ENCODE measurements at places on chromosomes 4 and X.

DNA sequence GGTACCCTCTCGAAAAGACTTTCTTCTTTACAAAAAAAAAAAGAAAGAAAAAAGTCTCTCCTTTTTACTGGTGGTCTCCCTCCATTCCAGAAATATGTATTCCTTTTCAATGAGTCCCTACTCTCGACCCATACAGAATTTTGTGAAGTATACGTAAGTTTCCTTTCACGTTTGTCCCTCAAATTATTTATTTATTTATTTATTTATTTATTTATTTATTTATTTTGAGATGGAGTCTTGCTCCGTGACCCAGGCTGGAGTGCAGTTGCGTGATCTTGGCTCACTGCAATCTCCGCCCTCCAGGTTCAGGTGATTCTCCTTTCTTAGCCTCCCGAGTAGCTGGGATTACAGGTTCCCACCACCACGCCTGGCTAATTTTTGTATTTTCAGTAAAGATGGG lies 429.2 kb upstream of the AR start:
- no peak for DNase-seq

DNA sequence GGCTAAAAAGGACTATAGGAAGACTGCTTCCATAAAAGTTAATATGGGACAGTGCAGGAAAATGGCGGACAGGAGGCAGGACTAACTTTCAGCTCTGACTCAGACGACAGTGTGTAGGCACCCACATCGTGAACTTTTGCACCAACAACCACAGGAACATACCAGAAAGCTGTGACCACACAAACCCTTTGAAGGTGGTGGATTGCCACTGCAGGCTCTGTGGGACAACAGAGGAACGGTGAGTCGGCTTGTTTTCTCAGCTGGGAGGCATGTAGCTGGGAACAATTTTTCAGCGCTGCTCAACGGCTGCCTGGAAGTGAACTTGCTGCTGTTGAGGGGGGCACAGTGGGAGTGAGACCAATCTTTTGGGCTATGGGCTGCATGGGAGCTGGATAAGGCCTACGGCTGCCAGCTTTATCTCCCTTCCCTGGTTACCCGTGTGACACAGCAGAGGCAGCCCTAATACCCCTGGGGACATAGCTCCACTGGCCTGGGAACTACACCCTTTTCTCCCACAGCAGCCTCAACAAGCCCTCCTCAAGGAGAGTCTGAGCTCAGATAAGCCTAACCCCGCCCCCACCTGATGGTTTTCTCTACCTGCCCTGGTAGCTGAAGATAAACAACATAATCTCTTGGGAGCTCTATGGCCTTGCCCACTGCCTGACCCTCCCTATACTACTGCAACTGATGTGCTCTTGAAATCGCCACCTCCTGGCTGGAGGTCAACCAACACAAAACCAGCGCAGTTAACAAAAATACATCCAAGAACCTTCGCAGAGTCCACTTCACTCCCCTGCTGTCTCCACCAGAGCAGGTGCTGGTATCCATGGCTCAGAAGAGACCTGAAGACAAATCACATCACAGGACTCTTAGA lies 1537.0 kb downstream of the C4orf33 start:
- DNase-seq: no peak

GRCh38 chr4:152588869-152589268 lies 53.0 kb upstream of the FBXW7 start:
- DNase-seq: no peak

- DNase-seq: no peak
These were observed at the start of gene ARHGAP24 for GRCh38 chr4:85474818-85475630. TSS of gene ARHGAP24 (plus strand) at chr4:85475150.

- DNase-seq: no peak
These were observed at the start of gene PRDM5 for GRCh38 chr4:120922381-120923206. TSS of gene PRDM5 (minus strand) at chr4:120922726. CDS start at chr4:120922608, 118 bp downstream.

Data from stimulated activated CD8-positive, alpha-beta memory T cell treated with anti-CD3 and anti-CD28 coated beads, Interleukin-7, amount 100 ng/mL, for 24 hours (primary cell).